ENCODE measurements at places on chromosomes 2 and 18.

- no peak for DNase-seq
Measured at GRCh38 chr18:685438-685837, 27.0 kb downstream of the ENOSF1 start.

DNA sequence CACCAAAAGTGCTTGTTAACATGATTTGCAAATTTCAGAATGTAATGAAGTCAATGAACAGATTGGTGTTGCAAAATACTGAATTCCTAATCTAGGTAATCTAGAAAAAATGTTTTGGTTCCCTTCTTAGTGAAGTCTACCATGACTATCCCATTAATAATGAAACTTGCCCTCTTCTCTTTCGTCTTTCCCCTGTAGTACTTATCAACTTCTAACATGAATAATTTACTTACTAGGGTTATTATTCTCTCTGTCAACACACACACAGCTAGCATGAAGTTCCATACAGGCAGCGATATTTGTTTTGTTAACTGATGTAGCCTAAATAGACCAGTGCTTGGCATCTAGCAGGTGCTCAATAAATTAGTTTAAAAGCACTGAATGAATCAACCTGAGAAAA is 160.2 kb downstream of the NCK2 start:
- no peak for DNase-seq

- DNase-seq: no peak
Measured at GRCh38 chr2:223894968-223895367, 50.2 kb downstream of the WDFY1 start.

DNA sequence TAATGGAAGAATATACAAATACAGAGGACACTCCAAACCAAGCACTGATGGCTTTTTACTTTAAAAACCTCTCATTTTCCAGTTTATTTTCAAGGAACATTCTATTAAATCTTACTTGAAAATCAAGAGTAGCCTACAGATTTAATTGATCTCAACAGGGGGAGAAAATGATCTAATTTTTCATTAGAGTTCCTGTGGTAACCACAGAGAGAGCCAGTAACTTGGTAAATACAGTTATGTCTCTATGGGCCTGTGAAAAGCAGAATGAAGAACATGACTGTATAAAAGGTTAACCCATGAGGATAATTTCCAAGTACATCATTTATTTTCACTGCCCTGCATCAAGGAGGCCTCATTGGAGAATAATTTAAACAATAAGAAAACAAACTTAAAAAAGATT is 39.8 kb upstream of the ITPRID2 start:
- no peak for DNase-seq

GRCh38 chr2:196260546-196260945 is 89.2 kb upstream of the STK17B start:
- DNase-seq: no peak

- DNase-seq: no peak
Measured at GRCh38 chr2:170707821-170708795, 7.0 kb upstream of the SP5 start.

GRCh38 chr2:182628916-182629315 is 87.1 kb upstream of the DNAJC10 start:
- DNase-seq: no peak

- DNase-seq: no peak
Measured at GRCh38 chr2:3754795-3755194, 51.4 kb downstream of the DCDC2C start.
